ENCODE measurements at places on chromosomes 5 and 9.

DNA sequence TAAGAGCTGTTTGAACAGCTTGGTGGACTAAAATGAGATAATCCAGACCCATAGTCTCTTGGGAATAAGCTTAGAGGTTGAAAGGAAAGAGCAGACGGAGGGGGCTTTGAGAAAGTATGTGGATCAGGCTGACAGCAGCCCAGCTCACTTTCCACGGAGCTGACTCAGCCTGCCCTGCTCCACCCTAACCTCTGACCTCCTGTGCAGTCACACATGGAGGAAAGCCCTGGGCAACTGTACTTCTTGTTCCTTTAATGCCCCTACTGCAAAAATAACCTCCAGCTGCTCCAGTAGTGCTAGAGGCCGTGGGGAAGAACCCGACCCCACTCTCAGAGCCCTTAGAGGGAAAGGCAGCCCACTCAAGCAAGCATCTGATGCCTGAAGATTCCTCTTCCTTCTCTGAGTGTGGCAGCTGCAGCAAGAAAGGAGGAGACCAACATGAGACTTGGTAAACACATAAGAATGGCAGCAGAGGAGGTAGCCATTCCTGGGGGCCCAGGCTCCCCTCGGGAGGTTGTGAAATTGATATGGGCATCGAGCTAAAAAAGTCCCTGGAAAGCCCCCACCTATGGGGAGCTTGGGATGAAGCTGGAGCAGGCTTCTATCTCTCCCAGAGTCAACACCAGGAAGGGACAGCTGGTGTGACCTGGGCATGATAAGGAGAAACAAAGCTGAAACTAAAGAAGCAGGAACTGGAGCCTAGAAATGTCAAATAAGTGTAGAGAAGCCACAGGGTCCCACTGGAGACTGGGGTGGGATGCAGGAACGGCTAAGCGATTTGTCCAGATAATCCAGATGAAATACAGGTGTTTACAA lies 204.3 kb downstream of the PIK3R1 start:
- DNase-seq, result no peak

DNA sequence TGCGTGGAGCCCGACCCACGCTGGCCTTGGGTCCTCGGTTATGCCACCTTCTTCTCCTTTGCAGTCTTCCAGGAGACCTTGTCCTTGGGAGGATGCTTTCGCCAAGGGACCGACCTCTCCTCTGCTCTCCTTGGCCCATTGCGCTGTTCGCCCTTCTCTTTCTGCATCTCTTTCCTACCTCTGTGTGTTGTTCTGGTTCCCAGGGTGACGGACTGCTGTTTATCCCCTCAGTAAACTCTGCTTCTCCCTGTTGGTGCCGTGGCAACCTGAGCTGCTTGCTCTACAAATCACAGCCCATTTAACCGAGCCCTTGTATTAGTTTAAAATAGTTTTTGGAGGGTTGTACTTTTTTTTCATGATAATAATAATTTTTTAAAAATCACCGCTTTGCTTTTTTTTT lies 97.9 kb downstream of the DAPK1 start:
- no peak for DNase-seq

GRCh38 chr5:175317872-175318271 lies 126.1 kb downstream of the DRD1 start:
- DNase-seq, result no peak

DNA sequence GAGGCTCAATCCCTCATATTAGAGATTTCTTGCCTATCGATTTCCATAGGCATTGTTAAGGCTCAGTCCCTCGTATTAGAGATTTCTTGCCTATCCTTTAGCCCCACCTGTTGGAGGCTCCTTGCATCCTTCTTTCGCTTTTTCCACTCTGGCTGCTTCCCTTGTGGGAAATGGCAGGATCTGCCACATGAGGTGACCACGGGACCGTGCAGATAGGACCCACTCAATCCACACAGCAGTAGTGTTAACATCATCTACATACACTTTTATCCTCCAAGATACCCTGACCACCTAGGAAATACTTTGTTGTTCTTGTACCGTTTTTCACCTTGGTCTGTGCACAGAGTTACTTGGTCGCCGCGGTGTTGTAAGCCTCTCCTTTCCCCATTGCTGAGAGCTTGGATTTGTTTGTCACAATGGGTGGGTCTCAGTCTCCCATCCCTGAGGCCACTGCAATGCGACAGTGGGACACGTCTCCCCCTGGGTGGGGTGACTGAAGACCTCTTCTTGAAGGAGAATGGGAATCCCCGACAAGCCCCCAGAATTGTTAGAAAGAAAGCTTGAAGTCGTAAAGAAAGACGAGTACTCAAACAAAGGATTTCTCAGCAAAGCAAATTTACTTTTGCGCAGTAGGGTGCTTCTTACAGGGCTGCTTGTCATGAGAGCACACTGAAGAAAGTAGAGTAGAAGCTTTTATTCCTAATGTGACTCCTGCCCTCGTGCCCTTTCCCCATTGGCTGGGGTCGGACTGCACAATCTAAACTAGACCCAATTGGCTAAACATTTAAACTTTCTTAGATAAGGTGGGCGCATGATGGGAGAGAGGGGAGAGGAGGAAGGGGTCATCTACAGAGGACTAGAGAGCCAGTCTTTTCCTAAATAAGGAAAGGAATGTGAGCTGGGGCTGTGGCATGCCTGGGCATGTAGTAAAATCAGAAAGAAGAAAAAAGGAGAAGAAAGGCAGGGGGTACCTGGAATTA lies 19.8 kb downstream of the IFT74 start:
- DNase-seq, result peak; percentile 44

DNA sequence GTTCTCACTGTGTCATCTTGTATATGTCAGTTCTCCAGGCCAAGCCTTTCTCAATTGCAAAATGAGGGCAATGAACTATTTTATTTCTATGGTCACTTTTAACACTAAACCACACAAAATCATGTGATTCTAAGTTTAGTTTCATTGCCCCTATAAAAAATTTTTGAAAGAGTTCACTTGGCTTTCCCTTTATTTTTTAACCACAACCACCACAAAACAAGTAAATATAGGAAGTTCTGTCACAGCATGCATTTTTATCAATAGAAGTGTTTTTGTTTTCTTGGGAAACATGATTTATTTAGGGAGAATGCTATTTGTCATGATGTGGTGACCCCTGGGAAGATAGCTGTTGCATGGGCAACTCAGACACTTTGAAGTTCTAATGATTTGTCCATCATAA lies 169.1 kb downstream of the CSNK1G3 start:
- no peak for DNase-seq

GRCh38 chr9:80948066-80948465 lies 741.3 kb downstream of the TLE1 start:
- DNase-seq, result no peak

DNA sequence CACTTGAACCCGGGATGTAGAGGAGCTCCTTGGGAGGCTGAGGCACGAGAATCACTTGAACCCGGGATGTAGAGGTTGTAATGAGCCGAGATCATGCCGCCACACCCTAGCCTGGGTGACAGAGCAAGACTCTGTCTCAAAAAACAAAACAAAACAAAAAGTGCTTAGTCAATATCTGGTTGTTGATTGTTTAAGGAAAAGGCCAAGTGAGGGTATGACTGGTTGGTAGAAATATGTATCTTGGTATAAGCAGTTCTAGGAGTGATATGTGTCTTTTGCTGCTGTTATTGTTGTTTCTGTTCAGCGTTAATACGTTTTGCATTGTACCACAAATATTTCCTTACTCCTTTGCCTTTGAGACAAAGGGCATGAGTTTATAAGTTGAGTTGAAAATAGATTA lies 210.7 kb upstream of the DMRT1 start:
- DNase-seq, result no peak

- DNase-seq, result peak; percentile 36
Measured at GRCh38 chr5:146475190-146475780, 28.2 kb downstream of the TCERG1 start.

GRCh38 chr5:92559781-92560180 lies 1021.2 kb downstream of the NR2F1-AS1 start:
- no peak for DNase-seq

DNA sequence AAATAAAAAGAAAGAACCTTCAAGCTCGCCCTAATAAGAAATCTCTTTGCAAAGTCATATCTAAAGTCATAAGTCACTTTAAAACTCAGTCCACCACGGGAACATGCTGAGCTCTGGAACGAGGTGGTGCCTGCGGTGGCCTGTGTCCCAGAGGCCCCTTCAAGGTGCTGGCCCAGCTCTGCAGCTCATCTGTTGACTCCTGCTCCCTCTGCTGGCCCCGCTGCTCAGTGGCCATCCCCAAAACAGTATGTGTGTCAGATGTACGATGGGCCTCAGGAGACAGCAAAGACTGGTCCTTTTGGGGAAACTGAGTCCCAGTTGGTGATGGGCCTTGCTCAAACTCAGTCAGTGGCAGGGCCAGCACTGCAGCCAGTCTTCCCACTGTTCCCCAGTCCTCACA lies 22.8 kb upstream of the FOXB2 start:
- DNase-seq, result peak; percentile 16

DNA sequence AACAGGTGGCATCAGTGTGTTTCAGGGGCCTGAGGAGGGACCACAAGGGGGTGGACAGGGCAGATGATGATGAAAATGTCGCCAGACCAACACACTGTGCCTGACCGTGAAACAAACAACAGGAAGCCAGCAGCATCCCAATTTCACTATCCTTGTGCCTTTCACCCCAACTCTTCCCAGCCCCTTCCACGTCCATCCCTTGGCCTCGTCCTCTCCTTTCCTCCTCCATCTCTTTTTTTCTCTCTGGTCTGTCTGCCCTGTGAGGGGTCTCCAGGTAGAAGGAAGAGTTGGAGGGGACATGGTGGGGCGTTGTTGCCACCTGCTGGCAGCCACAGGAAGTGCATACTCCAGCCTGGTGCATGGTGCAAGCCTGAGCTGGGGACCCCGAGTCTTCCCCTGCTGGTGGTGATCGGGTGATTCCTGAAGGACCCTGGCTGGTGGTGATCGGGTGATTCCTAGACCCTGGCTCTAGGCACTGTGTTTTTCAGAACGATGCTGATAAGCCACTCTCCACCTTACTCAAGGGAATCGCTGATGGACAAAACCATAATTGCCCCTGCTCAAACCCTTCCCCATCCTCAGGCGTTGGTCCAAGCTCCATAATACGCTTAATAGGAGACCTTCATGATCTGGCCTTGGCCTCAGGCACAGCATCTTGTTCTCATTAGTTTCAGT lies 21.7 kb upstream of the NSD1 start:
- DNase-seq, result peak; percentile 45

DNA sequence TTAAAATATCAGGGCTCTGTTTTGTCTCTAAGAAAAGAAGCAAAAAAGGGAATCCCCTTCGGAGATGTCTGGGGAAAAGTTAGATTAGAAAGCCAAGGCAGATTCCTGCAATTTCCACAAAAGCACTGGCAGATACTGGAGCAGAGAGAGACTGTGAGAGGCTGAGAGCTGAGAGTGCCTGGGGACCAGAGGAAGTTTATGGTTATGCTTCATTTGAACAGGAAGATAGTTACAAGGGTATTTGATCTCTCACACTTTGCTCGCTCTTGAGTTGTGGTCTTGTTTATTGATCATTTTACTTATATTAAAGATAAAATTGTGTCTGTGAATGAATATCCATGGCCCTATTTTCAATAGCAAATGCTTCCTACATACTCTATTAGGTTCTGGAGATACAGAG lies 32.8 kb upstream of the FAM81B start:
- DNase-seq, result no peak

Measured in RKO (cell line).